ENCODE measurements at places on chromosomes 3 and 15.

DNA sequence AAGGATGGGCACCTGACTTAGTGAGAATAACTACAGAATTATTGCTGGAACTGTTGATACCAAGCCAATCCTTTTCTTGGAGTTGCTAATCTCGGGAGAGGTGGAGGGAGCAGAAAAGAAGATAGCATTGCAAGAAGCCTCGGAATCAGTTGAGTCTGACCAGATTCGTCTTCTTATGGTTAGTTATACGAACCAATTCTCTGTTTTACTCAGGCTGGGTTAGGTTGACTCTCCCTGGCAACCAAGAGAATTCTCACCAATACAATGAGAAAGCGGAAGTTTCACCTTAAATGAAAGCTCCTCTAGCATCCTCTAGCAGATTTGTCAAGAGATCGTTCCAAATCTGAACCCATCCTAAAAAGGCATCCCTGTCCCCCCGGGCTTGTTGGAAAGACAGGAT is 43.5 kb upstream of the UBE2E1 start:
- DNase-seq: no peak

DNA sequence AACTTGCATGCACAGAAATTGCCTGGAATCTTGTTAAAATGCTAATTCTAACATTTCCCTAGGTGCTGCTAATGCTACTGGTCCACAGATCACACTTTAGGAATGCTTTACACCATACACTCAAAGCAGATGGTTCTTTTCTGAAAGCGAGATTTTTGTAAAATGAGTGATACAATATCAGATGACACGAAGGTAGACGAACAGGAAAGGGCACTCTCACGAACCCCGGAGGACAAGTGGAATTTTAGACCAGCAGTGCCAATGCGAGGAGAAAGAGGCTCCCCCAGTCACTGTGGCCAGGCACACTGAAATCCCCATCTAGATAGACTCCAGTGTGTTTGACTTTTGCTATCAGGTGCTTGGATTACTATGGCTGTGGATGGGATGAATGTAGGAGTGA is 21.0 kb downstream of the FAIM start:
- no peak for DNase-seq

GRCh38 chr15:61839546-61839945 is 220.7 kb downstream of the VPS13C start:
- DNase-seq: no peak

GRCh38 chr3:100737334-100737733 is 28.0 kb downstream of the TFG start:
- DNase-seq: no peak

DNA sequence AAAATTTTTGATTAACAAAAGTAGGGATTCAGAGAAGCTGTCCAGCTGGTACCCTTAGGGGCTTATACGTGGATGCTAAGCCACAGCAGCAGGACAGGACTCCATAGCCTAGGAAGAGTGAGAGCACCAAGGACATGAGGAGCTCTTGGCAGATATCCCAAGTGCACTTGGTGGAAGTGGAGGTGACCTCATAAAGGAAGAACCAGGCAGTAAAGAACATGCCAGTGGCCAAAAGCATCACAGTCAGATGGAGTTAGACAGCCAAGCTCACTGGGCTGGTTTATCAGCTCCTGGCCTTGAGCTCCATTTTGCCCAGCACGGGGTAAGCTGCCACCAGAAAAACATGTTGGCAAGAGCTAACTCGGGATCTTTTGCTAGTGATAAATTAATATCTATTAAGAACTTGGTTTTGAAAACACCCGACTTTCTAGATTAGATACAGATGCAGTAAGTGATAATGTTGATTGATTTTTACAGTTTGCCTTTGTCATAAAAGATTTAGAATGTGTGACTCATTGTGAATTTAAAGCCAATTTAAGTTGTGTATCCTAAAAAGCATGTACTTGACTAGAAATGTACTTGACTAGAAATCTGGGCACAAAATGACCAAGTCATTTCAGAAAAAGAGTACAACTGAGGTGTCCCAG is 108.0 kb downstream of the CMSS1 start:
- no peak for DNase-seq

DNA sequence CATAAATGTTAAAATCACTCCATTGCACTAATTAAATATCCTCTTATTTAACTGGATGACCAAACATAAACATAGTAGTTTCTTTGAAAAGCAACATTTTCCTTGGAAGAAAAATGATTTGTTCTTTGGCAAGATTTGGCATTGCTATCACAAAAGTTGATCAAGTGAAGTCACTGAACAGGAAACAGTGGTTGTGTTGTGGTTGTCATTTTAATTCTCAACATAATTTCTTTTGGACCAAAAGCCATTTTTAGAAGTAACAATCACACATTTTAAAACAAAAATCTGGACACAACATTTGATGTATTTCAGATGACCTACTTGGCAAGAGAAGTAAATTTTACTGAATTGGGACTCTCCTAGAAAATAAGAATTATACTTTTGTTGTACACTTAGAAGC is 872.3 kb downstream of the ROBO1 start:
- DNase-seq: no peak

GRCh38 chr3:58422756-58423325 is 10.8 kb downstream of the PDHB start:
- no peak for DNase-seq

- no peak for DNase-seq
These were observed 42.9 kb upstream of the LRRFIP2 start for GRCh38 chr3:37217098-37217849.

- no peak for DNase-seq
These were observed 3.2 kb downstream of the SENP7 start for GRCh38 chr3:101509811-101510210.

DNA sequence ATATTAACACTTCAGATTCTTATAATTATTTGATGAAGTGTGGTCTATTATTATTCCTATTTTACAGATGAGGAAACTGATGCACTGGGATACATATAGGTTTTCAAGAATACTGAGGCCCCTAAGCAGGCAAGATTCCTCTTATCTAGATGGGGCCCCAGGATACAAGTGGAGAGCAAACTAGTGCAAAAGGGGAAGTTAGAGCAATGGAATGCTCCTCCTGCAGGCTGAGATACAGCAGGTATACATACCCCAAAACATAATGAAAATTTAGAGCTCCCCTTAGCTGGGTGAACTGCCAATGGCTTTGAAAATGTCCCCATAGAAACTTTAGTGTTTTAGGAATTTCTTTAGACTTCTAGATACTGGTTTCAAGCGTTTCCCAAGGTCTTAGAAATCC is 247.1 kb downstream of the CHST2 start:
- no peak for DNase-seq

- no peak for DNase-seq
These were observed 6.1 kb downstream of the SECISBP2L start for GRCh38 chr15:49040151-49040550.

DNA sequence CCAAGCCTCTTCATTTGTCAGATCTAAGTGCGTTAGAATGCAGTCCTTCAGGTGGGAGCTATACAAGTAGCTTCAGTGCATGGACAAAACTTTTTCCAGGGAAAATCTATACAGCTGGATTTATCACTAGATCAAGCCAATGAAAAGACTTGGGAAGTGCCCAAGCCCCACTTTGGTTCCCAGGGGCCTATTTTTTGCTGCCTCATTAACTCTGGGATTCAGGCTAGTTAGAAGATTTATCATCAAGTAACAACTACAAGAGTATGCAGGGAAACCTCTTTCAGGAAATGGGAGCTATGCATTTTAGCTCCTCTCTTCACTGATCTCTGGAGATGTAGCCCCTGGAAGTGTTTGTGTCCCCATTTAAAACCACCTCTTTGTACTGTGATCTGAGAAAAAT is 908.8 kb downstream of the SQOR start:
- DNase-seq: no peak

- no peak for DNase-seq
These were observed 610.9 kb upstream of the ALCAM start for GRCh38 chr3:104755791-104756190.

GRCh38 chr3:21790466-21790865 is 39.5 kb upstream of the ZNF385D start:
- no peak for DNase-seq

GRCh38 chr3:168591587-168591986 is 495.9 kb upstream of the GOLIM4 start:
- DNase-seq: no peak

- DNase-seq: no peak
These were observed 444.9 kb upstream of the TBL1XR1 start for GRCh38 chr3:177642042-177642803.

- DNase-seq: peak; percentile 58
These were observed 34.5 kb downstream of the PRICKLE2 start for GRCh38 chr3:64190517-64191515.

DNA sequence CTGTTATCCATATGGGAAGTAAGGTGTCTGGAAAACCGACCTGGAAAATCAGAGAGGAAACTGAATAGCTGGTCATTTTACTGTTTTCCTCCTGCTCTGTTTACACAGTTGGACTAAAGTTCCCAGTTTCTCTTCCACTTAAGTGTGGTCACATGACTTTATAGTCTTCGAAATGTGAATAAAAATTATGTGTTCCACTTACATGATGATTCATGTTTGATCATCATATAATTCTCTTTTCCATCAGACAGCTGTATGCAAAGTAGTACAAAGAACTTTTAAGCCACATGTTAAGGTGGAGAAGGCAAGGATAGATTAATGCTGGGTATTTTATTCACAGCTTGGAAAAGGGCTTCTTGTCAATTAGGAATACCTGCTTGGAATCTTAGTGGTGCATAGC is 525.5 kb upstream of the BCHE start:
- DNase-seq: no peak

DNA sequence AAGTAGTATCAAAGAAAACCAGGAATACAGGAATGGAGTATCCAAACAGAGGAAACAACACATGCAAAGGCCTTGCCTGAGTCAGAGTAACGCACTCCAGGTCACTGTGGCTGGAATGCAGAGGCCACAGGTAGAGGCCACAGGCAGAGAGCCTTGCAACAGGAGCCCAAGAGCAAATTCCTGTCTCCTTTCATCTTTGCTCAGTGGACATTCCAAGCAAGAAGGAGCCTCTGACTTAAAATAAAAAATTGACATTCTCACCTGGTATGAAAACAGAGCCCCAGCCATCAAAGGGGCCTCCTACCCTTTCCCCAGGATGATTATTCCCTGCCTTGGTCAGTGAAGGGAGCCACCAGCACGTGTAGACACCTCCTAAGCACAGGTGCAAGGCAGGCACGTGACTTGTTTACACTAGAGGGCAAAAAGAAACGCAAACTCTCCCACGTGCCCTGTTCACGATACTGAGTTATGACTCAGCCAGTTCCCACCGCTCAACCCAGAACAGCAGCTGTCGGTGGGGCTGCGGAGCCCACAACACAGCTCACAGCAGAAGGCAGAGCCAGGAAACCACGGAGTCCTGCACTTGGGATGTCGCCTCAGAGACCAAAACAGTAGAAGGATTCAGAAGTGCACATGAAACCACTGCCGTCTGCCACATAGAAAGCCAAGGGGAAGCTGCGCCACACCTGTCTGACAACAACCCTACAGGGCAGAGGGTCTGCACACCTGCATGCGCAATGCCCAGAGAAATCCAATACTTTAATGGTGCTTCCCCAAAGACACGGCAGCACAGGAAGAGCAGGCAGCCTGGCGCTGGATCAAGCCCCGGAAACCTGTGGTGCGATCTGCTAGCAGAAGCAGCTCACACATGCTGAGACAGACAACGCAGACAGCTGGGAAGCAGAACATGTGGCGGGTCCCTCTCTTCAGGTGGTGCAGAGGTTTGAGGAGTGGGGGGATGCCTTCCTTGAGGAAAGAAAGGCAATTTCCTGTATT is 52.1 kb downstream of the ITGB5 start:
- no peak for DNase-seq

DNA sequence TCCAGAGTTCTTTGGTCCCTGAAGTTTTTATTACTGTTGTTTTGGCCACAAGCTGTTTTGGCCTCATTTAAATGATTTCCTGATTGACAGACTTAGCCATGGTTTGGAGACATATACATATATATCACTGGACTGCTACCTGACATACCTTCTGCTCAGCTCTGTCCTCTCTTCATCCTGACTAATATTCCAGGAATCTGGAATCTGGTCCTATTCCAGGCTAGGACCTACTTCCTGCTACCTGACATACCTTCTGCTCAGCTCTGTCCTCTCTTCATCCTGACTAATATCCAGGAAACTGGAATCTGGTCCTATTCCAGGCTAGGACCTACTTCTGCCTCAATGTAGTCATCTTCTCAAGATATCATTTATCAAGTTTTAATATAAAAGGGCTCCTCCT is 724.4 kb upstream of the ROBO1 start:
- DNase-seq: no peak

GRCh38 chr3:130725746-130726145 is 20.9 kb downstream of the PIK3R4 start:
- no peak for DNase-seq

- DNase-seq: no peak
These were observed 14.4 kb downstream of the CCDC32 start for GRCh38 chr15:40550341-40551037.

GRCh38 chr3:124115279-124115678 is 123.4 kb upstream of the ROPN1 start:
- no peak for DNase-seq

- peak; percentile 30 for DNase-seq
These were observed 30.8 kb downstream of the ARHGEF26 start for GRCh38 chr3:154151969-154152368.

- DNase-seq: no peak
These were observed 666.7 kb upstream of the CADM2 start for GRCh38 chr3:84292128-84292527.

GRCh38 chr3:67362686-67363085 is 291.7 kb downstream of the SUCLG2 start:
- DNase-seq: no peak

GRCh38 chr3:177283983-177284382 is 86.7 kb upstream of the TBL1XR1 start:
- no peak for DNase-seq

GRCh38 chr3:36817806-36818533 is 53.6 kb upstream of the DCLK3 start:
- DNase-seq: no peak

- no peak for DNase-seq
These were observed 69.3 kb upstream of the RGMA start for GRCh38 chr15:93158097-93158900.

GRCh38 chr3:177352424-177352823 is 155.1 kb upstream of the TBL1XR1 start:
- no peak for DNase-seq

DNA sequence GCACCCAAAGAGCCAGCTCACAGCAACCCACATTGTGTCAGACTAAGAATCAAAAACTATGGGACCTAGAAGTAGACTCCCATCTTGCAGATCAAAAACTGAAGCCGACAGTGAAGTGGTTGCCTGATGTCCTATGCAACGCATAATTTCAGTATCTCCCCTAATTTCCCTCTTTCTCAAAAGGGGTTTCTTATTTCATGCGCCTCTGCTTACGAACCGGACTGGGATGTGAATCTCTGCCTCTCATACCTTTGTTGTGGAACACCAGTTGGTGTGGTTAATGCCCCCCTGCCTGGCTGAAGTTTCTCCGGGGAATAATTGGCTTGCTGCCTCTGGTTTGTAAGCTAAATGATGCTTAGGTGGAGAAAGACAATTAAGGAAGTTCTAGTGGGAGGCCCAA is 514 bp upstream of the FAM174B start:
- DNase-seq: no peak

GRCh38 chr15:63495780-63496488 is 8.5 kb upstream of the USP3 start:
- no peak for DNase-seq

- DNase-seq: no peak
These were observed 121.0 kb downstream of the SLMAP start for GRCh38 chr3:57877116-57877515.

Data from BJ (cell line).